ENCODE measurements at places on chromosomes 12 and 14.
A peak's percentile ranks its signal among the peaks of the same experiment; 100 is the strongest.

DNA sequence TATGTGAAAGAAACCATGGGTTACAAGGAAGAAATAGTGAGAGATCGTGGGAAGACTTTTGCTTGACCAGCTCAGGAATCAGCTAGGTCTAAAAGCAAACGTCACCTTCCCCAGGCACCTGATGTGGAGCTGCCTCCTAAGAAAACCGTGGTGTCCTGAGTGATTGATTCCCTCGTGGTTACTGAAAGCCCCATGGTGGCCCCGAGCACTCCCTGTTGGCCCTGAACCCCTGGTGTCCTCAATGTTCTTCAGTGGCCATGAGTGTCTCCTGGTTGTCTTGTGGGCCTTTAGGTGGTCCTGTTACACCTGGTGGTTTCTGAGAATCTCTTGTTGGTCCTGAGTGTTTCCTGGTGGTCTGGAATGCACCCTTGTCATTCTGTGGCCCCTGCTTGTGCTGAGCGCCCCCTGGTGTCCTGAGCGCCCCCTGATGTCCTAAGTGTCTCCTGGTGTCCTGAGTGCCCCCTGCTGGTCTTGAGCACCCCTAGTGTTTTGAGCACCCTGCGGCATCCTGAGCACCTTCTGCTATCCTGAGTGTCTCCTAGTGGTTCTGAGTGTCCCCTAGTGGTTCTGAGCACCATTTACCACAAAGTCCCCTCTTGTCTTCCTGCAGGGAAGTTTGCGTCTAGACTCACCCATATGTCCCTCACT is 518.7 kb downstream of the TMEM121 start:
- DNase-seq, result no peak

GRCh38 chr12:104473374-104473983 is 16.7 kb downstream of the CHST11 start:
- DNase-seq, result no peak

GRCh38 chr14:97077687-97078086 is 280.5 kb downstream of the VRK1 start:
- no peak for DNase-seq

- DNase-seq, result peak; percentile 6
These were observed 201.9 kb upstream of the DIO3 start for GRCh38 chr14:101359221-101360053.

GRCh38 chr14:95614349-95614748 is 71.9 kb upstream of the TCL1B start:
- DNase-seq, result no peak
